Nucleus accumbens (tissue), 56 donors: ENCODE measurements at places on chromosomes 5 and 9.

GRCh38 chr5:132839426-132840301 is 9.2 kb upstream of the SHROOM1 start:
- no peak for DNase-seq

DNA sequence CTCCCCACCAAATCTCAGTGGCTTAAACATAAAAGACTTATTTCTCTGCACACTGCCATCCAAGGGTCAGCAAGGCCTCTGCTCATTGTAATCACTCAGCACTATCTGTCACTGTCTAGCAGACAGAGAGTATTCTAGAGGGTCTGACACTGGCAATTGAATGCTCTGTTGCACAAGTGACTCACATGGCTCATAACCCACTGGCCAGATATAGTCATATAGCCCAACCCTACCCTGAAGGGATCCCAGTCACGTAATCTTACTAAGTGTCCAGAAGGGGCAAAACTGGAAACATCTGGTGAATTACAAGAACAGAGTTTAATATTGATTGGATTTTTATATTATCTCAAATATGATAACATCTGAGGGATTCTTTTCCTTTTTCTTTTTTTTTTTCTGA is 80.7 kb downstream of the TSSK1B start:
- no peak for DNase-seq

DNA sequence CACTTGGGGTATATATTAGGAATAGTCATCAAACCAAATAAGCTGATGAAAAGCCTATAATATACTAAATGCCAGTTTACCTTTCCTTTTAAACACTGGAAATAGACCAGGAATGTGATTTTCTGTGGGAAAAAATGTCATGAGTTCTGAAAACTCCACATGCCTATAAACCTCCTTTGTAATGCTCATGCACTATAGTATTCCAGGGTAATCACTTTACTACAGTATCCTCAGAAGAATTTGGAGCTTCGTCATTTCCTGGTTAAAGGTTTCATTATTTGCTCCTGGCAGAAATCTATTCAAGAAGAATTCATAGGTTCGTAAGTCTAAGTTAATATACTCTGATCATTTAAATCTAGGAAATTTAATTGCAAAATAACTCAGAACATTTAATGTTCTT is 1076.7 kb upstream of the DMAC1 start:
- DNase-seq = no peak

DNA sequence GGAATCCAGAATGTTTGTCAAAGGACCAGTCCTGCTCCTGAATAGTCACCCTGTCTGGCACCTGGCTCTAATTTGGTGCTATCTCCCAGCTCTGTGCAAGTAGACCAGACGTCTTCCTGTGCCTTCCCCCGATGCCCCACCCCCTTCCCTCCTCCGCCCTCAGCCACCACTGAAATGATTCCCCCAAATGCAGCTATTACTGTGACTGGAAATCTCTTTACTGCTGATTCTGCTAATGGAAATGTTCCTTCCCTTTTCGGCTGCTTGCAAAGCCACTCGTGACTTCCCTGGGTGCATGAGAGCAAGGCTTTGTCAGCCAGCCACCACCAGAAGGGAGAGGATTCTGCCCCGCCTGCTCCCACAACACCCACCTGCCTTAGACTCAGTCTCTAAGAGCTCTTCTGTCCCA is 11.4 kb downstream of the ASTN2 start:
- peak; percentile 60 for DNase-seq

DNA sequence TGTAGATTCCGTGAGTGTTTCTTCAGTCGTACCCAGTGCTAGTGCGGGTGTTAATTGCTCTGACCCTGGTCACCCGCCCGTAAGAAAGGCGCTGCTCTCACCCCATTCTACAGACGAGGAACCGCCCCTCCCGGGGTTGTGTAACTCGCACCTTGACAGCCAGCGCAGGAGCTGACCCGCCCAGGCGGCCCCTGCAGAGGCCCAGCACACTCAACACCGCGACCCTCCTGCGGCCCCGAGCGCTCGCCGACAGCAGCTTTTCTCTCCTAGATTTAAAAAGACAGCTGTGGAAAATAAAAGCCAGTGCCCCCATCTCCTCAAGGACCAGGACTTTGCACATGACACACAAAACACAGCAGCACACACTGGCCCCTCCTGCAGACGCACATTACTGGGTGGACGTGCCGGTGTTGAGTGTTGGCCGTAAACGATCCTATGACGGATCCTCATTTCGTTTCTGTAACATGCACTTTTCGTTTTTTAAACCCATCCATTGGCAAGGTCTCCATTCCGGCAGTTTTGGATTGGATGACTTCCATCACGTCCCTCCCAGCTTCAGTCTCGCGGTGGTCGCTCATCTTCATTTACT is 22.9 kb downstream of the OR2V2 start:
- DNase-seq = no peak

- no peak for DNase-seq
Measured at GRCh38 chr5:138752341-138752950, 779 bp upstream of the CTNNA1 start.

DNA sequence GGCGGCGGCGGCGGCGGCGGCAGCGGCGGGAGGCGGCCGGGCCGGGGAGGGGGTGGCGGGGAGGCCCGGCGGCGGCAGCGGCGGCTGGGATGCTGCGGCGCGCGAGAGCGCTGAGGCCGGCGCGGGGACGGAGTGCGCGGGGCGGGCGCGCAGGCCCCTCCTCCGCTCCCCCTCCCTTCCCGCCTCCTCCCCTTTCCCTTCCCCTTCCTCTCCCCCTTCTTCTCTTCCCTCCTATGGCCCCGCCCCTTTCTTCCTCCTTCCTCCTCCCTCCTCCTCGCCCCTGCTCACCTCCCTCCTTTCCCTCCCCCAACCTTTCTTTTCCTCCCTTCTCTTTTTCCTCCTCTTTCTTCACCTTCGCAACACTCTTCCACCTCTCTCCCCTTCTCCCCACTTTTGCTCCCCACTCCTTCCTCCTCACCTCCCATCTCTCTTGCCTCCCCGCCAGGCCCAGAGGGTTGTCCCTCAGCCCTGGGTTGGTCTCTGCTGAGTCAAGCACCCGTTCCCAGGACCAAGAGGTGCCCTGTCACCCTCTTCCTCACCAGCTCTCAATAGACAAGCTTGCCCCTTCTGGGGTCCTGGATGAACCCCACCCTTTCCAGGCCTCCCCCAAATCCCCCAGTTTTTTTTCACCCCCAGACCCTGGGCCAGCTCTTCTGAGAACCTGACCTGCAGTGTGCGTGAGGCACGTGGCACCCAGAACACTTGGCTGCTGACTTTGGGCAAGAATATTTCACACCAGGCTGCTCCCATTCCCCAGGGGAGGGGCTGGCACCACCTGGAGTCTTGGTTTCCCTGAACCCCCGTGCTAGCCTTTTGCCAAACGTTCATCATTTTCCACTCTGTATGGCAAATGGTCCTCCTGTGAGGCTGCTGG is at the start of gene SEMA4D:
Gene SEMA4D (minus strand): TSS at position 136 of the 874 bp plus-strand sequence. CDS start 92,657 bp downstream, outside the sequence.
- peak; percentile 72 for DNase-seq

DNA sequence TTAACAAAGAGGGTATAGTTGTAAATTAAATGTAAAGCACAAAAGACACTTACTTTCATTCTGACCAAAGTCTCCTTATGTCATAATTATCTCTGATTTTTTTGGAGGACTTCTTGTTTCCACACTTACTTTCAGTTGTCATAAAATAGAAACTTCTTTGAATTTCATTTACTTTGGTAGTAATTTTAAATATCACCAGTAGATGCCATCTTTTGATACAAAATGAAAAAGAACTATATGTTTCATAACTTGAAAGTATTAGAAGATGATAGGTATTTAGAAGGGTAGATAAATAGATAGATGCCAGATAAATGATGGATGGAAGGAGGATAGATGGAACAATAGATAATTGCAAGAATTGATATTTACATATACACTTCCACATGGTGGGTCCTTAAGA is 1865.3 kb upstream of the CDH9 start:
- DNase-seq = no peak

DNA sequence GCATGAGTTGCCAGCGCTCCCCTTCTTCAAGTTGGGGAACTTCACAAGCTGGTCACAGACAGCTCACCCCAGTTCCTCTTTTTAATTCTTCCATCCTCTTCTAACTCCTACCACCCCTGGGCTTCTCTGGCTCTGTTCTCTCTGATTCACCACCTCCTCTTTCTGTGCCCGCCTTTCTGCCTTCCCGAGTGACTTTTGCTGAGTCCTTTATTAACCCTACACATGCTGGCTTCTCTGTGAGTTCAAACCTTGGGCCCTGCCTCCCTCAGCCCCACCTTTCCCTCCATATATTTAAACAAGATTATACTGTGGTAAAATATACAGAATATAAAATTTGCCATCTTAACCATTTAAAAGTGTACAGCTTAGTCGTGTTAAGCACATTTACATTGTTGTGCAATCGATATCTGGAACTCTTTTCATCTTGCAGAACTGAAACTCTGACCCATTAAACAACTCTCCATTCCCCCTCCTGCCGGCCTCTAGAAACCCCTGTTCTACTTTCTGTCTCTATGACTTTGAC is 32.0 kb downstream of the SLC46A2 start:
- DNase-seq = no peak

DNA sequence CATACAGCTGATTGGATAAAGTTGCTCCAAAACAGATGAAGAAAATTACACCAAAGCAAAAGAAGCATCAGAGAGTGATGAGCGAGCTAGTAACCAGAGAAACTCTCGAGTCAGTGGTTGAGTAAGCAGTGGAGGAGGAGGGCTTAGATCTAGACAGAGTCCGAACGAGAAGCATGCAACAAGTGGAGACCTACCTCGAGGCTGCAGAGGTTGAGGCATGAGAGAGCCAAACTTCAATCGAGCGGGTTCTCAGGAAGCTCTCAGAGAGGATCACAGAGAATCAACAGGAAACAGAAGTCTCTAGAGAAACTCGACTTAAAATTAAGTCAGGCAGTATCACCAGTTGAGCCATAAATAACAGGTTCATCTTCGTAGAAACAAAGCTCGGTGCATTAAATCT is 6.1 kb downstream of the RUSC2 start:
- no peak for DNase-seq

DNA sequence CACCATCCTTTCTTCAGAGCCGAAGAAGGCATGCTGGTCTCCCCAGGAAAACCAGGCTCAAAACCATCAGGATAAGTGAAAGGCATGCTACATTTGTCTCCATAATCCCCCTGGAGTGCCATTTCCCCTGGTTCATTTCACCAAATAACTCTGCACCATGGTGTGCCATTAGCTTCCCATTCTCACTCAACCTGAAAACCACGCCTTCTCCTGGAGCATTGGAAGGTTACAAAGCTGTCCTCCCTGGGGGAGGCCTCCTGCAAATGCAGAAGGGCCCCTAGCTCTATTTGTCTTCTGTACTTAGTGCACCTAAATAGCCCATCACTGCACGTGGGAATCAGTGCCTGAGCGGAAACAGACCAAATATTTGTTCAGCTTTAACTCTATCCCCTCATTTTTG is 90.2 kb upstream of the ICE1 start:
- no peak for DNase-seq
